ENCODE measurements at places on chromosomes 13 and 19.

GRCh38 chr13:66048888-66049287 lies 1181.2 kb downstream of the PCDH9 start:
- no peak for DNase-seq

DNA sequence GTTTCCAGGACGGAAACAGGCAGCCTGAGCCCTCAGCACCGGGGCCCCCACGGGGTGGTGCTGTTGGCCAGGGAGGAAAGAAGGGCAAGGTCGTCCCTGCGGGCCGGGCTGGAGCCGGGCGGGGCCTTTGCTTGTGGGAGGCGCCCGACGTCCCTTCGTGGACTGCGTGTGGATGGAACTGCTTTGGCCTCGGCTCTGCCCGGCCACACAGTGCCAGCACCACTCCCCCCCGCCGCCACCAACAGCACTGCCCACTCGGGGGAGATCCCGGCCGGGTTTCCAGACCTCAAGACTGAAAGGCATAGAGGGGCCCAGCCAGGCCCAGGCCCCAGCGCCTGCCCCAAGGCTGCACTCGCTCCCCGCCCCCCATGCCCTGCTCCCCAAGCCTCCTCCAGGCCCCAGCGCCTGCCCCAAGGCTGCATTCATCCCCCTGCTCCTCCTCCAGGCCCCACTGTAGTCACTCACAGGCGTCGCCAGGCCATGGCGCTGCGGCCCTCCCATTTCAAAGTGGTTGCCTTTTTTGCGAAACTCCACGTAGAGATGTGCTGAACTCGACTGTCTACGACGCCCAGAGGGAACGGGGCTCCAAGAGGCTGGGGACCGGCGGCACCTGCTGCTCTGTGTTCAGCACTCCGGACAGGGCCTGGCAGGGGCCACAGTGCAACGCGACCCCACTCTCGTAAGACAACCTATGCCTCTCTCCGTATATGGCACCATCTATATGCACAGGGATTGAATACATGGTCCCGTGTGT lies 22.5 kb downstream of the C13orf46 start:
- DNase-seq: no peak

- DNase-seq: no peak
These were observed 26.5 kb upstream of the CASP14 start for GRCh38 chr19:15022752-15023151.

GRCh38 chr19:20414120-20414519 lies 151.5 kb downstream of the ZNF737 start:
- no peak for DNase-seq

DNA sequence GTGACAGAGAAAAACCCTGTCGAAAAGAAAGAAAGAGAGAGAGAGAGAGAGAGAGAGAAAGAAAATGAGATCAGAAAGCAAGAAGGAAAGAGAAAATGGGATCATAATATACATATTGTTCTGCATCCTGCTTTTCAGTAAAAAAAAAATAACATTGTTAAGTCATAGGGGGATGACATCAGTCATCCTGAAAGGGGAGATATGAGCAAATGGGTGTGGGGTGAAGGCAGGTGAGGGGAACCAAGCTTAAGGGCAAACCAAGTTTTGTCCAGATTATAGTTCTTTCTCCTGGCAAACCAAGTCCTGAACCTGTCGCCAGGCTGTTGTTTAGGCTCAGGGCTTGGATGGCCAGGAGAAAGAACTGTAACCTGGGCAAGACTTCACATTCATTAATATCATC lies 92.6 kb upstream of the TMTC4 start:
- DNase-seq: no peak

GRCh38 chr13:41614671-41615527 lies 157.5 kb downstream of the RGCC start:
- no peak for DNase-seq

DNA sequence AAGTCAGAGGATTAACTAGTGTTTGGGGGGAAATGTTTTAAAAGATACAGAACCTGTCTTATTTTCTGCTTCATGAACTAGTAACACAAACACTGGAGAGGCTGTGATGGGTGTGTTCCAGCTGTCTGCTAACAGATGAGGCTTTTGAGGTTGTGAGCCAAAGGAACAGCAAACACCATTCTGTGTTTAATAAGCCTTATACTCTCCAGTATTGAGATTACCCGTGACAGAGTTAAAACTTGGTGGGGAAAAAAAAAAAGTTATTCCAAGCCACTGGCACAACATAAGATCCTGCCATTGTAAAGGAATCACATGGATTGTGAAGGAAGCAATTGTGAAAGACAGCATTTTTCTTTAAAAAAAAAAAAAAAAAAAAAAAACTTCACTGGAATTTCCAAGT lies 48.4 kb downstream of the KCTD12 start:
- DNase-seq: no peak

DNA sequence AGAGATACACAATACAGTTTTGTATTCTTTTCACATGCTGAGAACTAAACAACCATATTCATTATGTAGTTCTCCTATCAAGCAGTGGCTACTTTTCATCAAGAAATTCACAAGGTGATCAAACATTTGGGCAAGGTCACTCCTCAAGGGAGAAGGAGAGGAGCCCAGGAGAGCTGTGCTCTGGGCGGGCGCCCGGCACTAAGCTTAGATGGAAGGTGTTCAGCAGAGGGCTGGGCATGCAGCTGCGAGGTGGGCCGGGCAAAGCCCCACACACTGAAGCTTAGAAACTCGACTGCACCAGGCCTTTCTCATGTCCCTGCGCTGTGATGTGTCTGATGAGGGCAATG lies 30.4 kb upstream of the SPACA7 start:
- DNase-seq: no peak

GRCh38 chr19:49781394-49781793 lies 14.6 kb downstream of the AP2A1 start:
- DNase-seq: no peak

DNA sequence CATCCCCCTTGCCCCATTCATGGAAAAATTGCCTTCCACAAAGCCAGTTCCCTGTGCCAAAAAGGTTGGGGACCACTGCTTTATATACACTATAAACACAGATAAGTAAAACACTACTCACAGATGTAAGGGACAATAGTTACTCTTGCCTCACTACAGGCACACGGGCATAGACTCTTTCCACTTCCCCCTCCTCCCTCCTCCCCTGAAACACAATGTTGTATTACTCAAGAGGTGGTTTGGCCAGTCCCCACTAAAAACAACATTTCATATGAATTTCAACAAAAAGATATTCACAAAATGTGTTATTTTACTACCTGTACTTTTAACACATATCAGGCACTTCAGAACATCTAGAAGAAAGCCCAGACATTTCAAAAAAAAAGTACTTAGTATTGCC lies 45.1 kb downstream of the EPSTI1 start:
- DNase-seq: no peak

DNA sequence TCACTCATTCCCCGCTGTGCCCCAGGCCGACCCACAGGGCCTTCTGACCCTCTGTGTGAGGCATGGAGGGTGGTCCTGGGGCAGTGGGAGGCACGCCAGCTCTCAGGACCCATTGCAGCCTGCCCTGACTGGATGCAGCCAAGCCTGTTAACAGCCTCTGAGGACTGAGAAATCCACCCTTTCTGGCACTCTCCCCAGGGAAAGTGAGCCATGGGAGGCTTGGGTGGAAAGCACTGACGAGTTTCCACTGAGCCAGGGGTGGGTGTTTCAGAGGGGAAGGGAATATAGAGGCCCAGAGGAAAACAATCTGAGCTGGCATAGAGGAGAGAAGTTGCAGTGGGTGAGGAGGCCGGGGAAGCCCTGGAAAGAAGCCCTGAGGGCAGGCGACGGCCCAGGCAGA lies 30.6 kb upstream of the SLC7A10 start:
- DNase-seq: no peak

DNA sequence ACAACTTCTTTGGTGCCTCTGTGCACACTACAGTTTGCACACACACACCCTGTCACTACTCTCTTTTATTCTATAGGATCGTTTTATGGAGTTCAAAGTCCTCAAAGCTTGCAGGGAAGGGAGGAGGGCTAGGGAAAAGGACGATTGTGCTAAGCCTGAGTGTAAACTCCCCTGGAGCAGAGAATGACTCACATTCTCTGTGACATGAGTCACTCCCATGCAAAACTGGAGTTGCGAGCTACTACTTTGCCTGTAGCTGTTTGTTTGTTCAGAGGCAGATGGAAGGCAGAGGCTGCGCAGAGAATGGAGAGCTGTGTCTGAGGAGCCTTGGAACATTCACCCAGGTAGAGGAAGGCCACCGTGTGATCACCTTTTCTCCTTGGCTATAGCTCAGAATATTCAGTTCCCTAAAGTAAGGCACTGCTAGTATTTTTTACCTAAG lies 80.5 kb upstream of the MBNL2 start:
- DNase-seq: peak; percentile 28

DNA sequence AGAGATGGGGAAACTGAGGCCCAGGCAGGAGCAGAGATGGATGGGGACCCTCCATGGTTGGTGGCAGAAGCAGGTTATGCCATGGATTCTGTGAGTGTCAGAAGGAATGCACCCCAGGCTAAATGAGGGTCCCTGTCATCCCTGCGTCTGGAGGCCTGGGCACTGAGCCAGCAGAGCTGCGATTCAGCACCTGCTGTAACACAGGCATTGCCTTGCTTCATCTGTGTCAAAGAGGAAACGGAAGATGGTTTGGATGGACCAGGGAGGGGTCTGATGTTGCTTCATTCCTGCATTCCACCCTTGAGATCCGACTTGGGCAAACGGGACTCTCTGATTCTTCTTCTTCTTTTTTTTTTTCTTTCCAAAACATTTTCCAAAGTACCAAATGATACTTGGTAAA lies 1.2 kb downstream of the C5AR1 start:
- DNase-seq: no peak

DNA sequence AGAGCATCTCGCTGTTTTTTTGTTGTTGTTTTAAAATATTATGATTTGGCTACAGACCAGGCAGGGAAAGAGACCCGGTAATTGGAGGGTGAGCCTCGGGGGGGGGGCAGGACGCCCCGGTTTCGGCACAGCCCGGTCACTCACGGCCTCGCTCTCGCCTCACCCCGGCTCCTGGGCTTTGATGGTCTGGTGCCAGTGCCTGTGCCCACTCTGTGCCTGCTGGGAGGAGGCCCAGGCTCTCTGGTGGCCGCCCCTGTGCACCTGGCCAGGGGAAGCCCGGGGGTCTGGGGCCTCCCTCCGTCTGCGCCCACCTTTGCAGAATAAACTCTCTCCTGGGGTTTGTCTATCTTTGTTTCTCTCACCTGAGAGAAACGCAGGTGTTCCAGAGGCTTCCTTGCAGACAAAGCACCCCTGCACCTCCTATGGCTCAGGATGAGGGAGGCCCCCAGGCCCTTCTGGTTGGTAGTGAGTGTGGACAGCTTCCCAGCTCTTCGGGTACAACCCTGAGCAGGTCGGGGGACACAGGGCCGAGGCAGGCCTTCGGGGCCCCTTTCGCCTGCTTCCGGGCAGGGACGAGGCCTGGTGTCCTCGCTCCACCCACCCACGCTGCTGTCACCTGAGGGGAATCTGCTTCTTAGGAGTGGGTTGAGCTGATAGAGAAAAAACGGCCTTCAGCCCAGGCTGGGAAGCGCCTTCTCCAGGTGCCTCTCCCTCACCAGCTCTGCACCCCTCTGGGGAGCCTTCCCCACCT lies 183.3 kb downstream of the KDM4B start:
- no peak for DNase-seq

GRCh38 chr13:110960204-110960603 lies 45.3 kb upstream of the ANKRD10 start:
- no peak for DNase-seq

DNA sequence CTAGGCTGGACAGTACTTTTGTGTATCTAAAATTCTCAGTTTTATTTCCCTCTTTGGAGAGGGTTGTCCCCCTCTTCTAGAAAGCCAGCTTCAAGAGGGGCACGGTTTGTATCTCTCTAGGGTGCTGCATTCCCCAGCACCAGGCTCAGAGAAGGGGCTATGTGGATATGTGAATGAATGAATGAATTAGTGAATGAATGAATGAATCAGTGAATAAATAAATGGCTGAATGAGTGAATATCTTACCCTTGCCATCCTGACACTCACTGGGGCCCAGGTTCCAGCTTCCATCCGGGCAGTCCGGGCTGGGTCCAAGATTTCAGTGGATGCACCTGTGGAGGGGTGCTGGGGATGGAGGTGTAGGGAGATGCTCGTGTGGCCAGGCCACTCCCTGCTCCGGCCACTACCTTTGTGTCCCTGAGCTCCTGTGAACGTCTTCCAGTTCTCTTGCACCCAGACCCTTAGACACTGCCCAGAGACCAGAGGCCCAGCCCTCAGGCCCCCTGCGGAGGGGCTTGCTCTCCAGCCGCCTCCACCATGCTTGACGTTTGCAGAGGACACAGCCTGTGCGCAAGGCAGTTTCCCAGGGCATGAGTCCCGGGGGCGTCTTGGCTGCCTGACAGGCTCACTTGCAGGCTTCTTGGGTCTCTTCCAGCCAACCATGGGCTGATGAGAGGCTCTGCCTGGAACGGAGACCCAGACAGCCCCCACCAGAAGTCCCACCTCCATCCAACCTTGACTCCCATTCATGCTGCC lies 2.8 kb upstream of the KCNN1 start:
- DNase-seq: no peak

- no peak for DNase-seq
These were observed 6.3 kb upstream of the CEACAM21 start for GRCh38 chr19:41569481-41570150.

DNA sequence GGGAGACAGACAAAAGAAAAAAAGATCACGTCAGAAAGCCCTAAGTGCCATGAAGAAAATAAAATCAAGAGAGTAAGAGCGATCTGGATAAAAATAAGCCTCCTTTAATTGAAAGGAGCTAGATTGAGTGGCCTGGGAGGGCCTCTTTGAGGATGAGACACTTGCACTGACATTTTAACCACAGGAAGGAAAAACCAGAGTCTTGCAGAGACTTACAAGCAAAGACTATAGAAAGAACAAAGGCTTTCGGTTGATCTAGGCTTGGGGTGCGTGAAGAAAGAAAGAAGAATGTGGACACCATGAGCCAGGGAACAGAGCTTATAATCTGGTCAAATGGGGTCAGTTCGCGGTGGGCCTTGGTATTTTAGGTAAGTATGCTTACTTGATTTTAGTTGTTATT lies 342.7 kb downstream of the COG6 start:
- DNase-seq: no peak

GRCh38 chr19:55486043-55486970 lies 1.3 kb downstream of the NAT14 start:
- no peak for DNase-seq

DNA sequence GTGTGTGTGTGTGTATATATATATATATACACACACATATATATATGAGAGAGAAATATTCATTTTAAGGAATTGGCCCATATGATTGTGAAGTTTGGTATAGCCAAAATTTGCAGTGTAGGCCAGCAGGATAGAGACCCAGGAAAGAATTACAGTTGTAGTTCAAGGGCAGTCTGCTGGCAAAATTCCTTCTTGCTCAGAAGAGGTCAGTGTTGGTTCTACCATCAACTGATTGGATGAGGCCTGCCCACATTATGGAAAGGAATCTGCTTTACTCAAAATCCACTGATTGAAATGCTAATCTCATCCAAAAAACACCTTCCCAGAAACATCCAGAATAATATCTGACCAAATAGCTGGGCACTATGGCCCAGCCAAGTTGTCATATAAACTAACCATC lies 24.0 kb downstream of the RNF6 start:
- DNase-seq: no peak

GRCh38 chr13:61415058-61415721 lies 459 bp downstream of the PCDH20 start:
- peak; percentile 46 for DNase-seq
